ENCODE measurements at places on chromosomes 2 and 18. TPM values are rescaled to one million over a fixed set of nuclear protein-coding genes. Genes with fewer than 3 reads are reported as not detected.

DNA sequence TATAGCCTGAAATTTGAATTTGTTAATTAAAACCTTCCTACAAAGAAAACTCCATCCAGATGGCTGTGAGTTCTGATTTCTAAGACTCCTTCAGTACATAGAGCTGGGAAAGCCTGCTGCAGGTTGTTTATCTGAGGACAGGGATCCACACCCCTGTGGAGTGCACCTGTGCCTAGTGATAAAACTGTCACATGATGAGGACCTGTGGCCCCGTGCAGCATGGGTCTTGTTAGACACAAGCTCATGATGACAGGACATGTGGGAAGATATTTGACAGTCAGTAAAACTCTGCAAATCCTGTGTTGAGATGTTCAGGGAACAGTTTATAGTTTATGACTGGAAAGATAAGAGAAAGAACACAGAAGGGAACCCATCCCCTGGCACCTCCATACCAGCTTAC, 133.2 kb upstream of the TMEM18 start:
- no peak for DNase-seq

DNA sequence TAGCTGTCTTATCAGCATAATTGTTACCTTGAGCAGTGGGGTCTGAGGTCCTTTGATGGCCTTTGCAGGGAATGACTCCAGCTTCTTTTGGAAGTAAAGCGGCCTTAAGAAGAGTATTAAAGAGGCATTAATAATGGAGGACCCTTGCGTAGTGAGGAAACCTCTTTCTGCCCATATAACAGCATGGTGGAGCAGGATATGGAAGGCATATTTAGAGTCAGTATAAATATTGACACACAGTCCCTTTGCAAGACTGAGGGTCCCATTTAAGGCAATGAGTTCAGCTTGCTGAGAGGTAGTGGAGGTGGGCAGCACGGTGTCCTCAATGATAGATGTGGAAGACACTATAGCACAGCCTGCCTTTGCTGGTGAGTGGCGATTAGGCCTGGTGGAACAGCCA, 32.7 kb downstream of the NCL start:
- DNase-seq = no peak

DNA sequence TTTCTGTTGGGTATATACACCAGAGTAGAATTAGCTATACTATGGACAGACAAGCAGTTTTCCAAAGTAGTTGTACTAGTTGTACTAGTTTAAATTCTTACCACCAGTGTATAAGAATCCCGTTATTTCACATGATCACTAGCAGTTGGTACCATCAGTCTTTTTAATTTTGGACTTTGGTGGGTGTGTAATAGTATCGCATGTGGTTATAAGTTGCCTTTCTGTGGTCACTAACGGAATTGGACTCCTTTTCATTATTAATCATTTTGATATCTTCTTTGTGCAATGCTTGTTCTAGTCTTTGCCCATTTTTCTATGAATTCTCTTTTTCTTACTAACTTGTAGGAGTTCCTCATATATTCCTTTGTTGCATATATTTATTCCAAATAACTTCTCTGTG, 89.8 kb downstream of the ASXL2 start:
- DNase-seq = no peak

- DNase-seq = no peak
These were observed 1.9 kb upstream of the SYT4 start for GRCh38 chr18:43279015-43279744.

- DNase-seq = peak; percentile 61
These were observed 14.7 kb upstream of the ITGB6 start for GRCh38 chr2:160214461-160215445.

- no peak for DNase-seq
These were observed 288.5 kb upstream of the SLC39A10 start for GRCh38 chr2:195368249-195369217.

- no peak for DNase-seq
These were observed 186.5 kb downstream of the CCDC102B start for GRCh38 chr18:68984342-68984741.

DNA sequence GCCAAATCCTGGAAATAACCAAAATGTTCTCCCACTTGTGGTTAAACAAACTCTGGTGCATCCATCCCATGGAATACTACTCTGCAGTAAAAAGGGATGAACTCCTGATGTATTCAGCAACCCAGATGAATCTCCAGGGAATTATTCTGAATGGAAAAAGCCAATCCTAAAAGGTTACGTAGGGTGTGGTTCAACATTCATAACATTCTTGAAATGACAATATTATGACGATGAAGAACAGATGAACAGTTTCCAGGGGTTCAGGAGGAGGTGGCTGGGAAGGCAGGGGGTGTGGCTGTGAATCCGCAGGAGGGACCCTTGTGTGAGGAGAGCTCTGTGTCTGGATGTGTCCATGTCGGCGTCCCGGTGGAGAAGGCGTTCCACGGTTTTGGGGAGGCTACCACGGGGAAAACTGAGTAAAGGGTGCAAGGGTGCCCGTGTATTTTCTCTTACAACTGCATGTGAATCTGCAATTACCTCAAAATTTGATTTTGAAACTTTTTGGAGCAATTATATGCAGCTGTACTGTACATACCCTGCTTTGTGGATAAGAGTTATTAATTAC, 47.3 kb downstream of the KCNG2 start:
- DNase-seq = no peak

DNA sequence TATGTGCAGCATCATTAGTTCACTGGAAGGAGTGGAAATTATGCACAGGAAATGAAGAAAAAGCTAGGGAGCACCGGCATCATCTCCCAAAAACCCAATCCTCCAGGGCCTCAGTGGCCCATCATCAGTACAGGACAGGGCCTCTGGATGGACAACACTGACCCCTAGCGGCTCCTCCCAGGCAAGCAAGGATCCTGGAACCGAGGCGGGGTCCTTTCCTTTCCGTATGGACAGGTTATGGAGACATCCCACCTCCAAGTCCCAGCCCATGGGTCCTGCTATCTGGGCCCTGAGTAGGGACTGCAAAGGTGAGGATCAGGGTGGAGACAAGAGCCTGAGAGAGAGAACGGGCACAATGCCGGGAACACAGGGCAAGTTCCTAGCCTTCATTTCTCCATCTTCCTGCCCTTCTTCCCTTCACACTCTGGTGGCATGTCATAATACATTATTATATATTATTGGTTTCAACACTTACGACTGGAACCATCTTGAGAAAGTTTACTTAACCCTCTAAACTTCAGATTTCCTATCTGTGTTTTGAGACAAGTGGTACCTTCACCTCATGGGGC, 68.2 kb downstream of the ZNF516 start:
- DNase-seq = no peak

- DNase-seq = no peak
These were observed 224.4 kb upstream of the SMAD2 start for GRCh38 chr18:48154828-48155227.

GRCh38 chr2:217076657-217077232, 216.9 kb upstream of the TNP1 start:
- no peak for DNase-seq

DNA sequence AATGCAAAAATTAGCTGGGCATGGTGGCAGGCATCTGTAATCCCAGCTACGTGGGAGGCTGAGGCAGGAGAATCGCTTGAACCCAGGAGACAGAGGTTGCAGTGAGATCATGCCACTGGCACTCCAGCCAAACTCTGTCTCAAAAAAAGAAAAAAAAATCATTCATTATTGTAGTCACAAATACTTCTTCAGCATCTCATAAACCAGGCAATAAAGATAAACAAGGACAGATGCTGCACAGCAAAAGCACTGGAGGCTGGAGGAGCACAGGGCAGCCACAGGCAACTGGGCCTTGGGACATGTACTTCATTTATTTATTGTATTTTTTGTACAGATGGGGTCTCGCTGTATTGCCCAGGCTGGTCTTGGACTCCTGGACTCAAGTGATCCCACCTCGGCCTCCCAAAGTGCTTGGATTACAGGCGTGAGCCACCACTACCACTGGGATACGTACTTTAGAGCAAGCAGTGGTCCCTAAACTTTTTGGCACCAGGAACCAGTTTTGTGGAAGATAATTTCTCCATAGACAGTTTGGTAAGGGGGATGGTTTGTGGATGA, 16.8 kb upstream of the MAT2A start:
- no peak for DNase-seq

- DNase-seq = no peak
These were observed 67.4 kb downstream of the MEP1B start for GRCh38 chr18:32257084-32257785.

DNA sequence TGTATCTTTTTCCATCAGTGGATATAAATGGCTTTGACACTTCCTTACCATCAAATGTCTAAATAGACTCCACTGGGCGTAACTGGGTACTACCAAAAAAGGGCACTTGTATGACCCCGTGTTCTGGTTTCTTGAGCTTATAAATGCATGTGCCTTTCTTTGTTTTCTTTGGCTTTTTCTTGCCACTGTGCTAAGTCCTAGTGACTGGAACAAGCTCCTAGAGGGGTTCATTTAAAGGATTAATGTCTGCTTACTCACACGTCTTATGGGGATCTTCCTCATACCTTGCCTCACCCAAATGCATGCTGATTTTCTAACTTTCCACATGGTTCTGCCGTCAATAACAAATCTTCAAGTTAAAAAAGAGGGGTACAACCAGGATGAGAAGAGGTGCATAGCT, 19.8 kb upstream of the ZNF532 start:
- DNase-seq = no peak

- DNase-seq = no peak
These were observed 101.0 kb downstream of the SLC25A12 start for GRCh38 chr2:171792886-171793580.

GRCh38 chr2:129233751-129234406, 745.6 kb upstream of the RAB6C start:
- no peak for DNase-seq

DNA sequence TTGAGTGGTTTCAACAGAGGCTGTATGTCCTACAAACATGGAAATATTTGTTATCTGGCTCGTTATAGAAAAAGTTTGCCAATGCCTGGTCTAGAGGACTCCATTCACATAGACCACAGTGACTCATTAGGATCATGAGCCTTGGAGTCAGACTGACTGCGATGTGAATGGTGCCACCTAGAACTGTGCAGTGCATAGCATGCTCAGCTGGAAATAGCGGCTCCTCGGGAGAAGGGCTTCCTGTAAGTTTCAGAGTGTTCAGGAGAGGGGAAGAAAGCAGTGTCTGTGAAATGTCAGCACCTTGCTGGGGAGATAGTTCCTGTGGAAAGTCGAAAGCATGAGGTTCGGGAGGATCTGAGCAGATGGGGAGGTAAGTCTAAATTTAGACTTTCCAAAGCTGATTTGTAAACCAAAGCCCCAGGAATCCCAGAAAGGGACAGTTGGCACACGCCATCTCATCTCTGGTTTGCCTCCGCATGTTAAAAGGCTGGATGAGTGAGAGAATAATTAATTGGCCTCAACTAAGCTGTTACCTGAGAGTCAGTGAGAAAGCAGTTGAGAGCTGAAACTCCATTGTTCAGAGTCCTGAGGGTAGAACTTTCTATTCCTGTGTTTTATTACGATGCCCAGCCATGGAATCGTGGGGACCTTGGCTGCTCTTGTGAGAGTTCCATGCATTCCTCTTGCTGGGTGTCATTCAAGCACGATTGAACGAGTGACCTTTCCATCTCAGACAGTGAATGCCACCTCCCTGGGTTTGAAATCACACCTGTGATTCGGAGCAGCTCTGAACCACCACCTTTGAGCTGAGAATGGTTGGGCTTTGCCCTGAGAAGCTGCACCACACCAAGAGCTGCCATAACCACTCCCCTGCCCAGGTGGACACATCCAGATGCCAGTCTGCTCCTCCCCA, 99.5 kb downstream of the MAPK4 start:
- no peak for DNase-seq

- DNase-seq = no peak
These were observed 199.2 kb upstream of the NT5C1B start for GRCh38 chr2:18788592-18788991.

GRCh38 chr18:76462326-76462694, 32.7 kb downstream of the ZNF516 start:
- DNase-seq = no peak

GRCh38 chr2:54423213-54423612, 32.9 kb upstream of the SPTBN1 start:
- DNase-seq = no peak

- DNase-seq = no peak
These were observed 28.7 kb downstream of the MTERF4 start for GRCh38 chr2:241073166-241074064.

DNA sequence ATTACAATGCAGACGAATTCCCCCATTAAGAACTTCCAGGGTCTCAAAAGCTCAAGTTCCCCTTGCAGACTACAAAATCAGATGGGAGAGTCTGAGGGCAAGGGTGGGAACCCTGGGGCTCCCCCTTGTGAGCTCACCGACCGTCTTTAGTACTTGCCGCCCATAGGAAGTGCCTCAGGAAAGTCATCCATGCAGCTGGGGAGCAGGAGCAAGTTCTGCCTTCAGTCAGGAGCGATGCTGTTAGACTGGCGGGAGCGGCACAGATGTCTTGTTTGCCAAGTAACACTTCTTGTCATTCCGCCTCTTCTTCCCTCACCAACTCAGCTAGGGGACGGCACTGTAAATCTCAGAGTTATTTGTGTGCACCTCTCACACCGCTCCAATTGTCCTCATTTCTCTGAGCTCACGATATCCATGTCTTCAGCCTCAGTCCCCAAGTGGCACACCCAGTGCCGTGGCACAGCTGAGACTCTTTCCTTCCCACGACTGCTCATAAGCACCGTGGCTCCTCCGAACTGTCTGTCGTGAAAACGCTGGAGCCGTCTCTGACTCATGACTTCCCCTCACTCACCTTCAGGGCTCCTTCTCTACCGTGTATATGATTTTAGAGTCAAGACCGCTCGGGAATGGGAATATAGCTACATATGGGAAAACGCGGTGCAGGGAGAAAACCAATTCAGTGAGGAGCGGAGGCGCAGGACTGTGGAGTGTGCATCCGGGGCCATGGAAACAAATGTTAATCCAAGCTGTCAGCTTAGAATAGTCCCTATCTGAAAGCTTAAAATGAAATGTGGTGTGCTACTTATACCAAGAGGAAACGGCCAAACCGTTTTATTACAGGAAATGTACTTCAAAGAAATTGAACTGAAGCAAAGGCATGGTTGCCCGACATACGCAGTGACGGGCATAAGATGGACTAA, 34.0 kb downstream of the UXS1 start:
- DNase-seq = no peak

Gene NCKAP5
- 10.5 TPM for total RNA-seq

Gene UGT1A10
- total RNA-seq = not detected

Gene POTEJ
- total RNA-seq = not detected

Gene TM4SF20
- total RNA-seq = not detected

Gene DNAJC5G
- not detected for total RNA-seq

Gene ALPG
- not detected for total RNA-seq

Gene CYRIA
- 18.7 TPM for total RNA-seq

Gene IL1R2
- 8.2 TPM for total RNA-seq

Gene ICA1L
- total RNA-seq = 14.4 TPM

Gene PLCL1
- total RNA-seq = 11.3 TPM

Gene LYG2
- not detected for total RNA-seq

Gene KCNG2
- 1.6 TPM for total RNA-seq

Gene PSMA8
- not detected for total RNA-seq

Gene GALR1
- total RNA-seq = under 0.01 TPM

Gene CD302
- 141 TPM for total RNA-seq

Gene CEBPZ
- total RNA-seq = 46.9 TPM

All from breast epithelium (tissue), 4 donors.